ENCODE measurements at places on chromosomes 7 and 10. TPM values are rescaled to one million over a fixed set of nuclear protein-coding genes. Genes with fewer than 3 reads are reported as not detected.

Gene MMP21
- 0.03 TPM for total RNA-seq

Gene GPR26
- total RNA-seq: not detected

Gene EN2
- total RNA-seq: 0.83 TPM

Gene TAS2R41
- not detected for total RNA-seq

Gene ITGA8
- not detected for total RNA-seq

Gene KCNH2
- 5.7 TPM for total RNA-seq

Data from A549 treated with AZD2906 at 1 μM for 4 hours (cell line).